ENCODE measurements at places on chromosomes 11 and 22.

DNA sequence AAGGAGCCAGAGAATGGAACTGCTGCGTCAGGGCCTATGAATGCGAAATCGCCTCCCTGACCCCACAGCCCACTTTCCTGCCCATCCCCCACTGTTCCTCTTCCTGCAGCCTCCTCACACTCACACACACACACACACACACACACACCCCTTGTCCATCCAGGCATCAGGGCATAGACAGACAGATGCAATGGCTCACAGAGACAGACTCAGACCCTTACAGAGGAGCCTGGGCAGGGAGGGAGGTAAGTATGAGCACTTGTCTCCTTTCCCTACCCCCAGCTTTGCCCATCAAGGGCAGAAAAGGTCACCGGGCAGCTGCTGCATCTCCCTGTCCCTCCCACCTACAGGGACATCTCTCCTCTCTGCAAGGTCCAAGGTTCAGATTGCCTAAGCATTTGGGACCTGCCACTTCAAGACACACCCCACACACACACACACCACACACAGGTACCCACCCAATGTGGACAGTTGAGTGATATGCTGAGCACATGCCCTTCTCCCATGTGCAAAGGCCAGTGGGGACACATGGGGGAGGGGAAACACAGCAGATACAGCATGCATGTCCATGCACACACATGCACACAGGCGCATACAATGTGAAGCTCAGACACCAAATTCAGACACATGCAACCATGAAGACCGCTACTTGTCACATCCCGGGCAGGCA lies 2.0 kb upstream of the NRXN2 start:
- DNase-seq = no peak

DNA sequence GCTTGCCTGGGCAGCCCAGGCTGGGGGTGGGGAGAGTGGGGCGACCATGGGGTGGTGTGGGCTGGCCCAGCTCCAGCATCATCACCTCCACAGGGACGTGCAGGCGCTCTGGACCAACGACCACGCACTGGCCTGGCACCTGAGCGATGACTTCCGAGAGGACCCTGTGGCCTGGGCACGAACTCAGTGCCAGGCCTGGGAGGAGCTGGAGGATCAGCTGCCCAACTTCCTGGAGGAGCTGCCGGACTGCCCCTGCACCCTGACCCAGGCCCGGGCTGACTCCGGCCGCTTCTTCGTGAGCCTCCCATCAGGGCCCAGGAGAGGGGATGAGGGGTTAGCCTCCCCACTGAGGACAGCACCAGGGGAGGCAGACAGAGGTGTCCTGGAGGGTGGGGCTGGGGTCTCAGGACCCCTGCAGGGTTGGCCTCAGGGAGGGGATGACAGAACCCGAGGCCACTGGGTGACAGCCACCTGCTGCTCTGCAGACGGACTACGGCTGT lies 3.8 kb downstream of the SUSD2 start:
- DNase-seq = no peak

- DNase-seq = no peak
Observed at GRCh38 chr11:119236891-119237290, 30.8 kb downstream of the CBL start.

DNA sequence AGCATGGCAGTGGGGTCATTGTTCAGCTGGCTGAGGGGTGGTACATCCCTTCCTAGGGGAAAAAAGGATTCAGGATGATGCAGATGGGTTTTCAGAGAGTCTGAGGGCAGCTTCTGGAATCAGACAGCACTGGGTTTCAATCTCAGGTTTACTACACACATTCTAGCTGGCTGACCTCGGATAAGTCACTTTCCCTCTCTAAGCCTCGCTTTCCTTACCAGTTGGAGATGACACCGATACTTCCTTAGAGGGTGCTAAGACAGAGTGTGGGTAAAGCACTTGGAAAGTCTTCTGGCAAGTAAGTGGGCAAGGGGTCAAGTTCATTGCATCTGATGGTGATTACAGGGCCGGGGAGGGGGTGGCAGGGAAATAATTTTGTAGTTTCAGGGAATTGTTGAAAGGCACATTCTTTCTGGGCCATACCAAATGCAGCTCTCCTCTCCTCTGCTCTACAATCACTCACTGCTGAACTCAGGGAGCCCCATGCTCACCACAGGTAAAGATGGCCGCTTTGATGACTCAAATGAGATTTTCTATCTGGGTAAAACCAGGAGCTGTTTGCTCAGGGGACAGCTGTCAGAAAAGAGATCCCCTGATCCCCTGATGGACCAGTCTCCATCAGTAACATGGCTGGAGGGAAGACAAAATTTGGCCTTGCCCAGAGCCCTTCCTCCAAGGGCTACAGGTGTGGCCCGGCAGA lies 6.5 kb upstream of the MIAT start:
- DNase-seq = no peak

- no peak for DNase-seq
Observed at GRCh38 chr11:83102834-83103233, 31.1 kb upstream of the RAB30 start.

GRCh38 chr11:2203440-2204259 lies 32.0 kb upstream of the TH start:
- DNase-seq = no peak

DNA sequence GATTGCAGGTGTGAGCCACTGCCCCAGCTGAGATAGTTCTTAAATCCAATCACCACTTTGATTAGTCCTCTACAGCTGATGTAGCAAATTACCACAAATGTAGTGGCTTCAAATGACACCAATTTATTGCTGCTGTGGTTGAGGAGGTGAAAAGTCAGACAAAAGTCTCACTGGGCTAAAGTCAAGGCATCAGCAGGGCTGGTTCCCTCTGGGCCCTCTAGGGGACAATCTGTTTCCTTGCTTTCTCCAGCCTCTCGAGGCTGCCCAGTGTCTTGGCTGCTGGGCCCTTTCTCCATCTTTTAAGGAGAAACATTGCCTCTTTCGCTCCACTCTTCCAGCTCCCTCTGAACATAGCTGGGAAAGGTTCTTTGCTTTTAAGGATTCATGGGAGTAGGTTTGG lies 50.5 kb upstream of the SHANK2 start:
- DNase-seq = no peak

GRCh38 chr11:90124946-90125345 lies 9.5 kb upstream of the NAALAD2 start:
- DNase-seq = no peak

- no peak for DNase-seq
Observed at GRCh38 chr22:33341611-33342010, 283.4 kb upstream of the SYN3 start.

DNA sequence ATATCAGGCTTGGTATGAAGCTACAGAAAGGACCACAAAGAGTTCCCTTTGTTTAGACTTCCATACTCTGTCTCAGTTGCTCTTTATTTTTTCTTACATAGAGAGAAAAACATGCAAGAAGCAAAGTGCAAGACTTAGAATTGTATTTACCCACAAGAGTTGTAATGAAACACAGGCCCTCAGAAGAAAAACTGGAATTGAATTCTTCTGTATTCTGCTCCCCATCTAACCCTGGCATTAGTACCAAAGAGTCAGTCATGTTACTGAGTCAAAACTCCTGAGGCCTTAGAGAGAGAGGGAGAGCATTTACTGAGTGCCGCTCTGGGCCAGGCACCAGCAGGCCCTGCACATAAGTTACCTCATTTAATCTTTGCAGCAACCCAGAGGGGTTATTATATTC lies 43.9 kb upstream of the DLAT start:
- DNase-seq = no peak

DNA sequence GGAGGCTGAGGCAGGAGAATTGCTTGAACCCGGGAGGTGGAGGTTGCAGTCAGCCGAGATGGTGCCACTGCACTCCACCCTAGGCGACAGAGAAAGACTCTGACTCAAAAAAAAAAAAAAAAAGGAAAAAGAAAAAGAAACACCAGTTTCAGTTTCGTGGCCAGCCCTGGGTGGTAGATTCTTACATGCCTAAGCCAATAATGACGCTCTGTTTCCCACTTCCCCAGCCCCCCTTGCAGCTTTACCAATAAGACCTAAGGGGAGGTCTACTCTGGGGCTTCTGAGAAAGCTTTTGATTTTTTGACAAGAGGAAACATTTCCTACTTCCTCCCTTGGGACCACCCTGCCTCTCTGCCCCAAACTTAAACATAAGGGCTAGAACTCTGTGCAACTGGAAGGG lies 30.0 kb upstream of the PTPRJ start:
- peak; percentile 54 for DNase-seq

- DNase-seq = no peak
Observed at GRCh38 chr22:37109242-37109917, at the start of gene TMPRSS6. Gene TMPRSS6, minus strand, starts transcription at chr22:37109713. Its CDS starts 6,296 bp downstream, at chr22:37103417.

- DNase-seq = peak; percentile 98
Observed at GRCh38 chr11:63974259-63975143, at the start of gene COX8A. Gene COX8A, plus strand, starts transcription at chr11:63974620. Its CDS starts 61 bp downstream, at chr11:63974681.

DNA sequence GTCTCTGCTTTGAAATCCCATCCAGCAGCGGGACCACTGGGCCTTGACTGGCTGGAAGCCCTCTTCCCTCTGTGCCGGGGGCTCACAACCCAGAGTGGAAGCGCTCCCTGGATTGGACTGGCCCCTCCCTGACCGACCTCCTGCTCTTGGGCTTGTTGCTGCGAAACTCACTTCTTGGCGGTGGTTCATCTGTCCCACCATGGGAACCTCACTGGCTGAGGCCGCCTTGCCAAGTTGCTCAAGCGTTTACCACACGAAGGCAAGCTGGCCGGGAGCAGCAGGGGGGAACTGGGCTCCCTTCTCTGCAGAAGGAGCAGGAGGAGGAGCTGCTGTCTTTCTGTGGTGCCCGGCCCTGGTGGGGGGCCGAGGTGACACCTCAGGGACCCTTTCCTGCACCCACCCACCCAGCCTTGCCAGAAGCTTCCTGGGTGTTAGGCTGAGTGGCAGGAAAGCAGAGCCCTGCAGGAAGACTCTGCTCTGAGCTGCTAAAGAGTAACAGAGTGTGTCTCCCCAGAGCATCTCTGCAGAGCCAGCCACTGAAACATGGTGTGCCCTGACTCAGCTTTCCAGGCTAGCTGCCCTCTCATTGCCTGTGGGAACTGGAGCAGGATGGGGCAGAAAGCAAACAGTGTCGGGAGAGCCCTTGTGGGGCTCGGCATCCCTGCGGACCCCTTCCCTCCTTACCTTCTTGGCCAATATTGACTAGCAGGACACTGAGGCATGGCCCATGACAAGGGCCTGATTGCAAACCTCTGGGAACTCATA lies 88.5 kb upstream of the ALX4 start:
- no peak for DNase-seq

- no peak for DNase-seq
Observed at GRCh38 chr22:40524392-40525249, 111.9 kb downstream of the MRTFA start.

GRCh38 chr11:61353131-61354067 lies 8.3 kb downstream of the CYB561A3 start:
- no peak for DNase-seq

GRCh38 chr11:100575860-100576717 lies 111.0 kb upstream of the ARHGAP42 start:
- peak; percentile 1 for DNase-seq

- DNase-seq = no peak
Observed at GRCh38 chr22:48906216-48906835, 921.3 kb downstream of the BRD1 start.

- no peak for DNase-seq
Observed at GRCh38 chr22:20232781-20233180, 35.3 kb downstream of the RTN4R start.

GRCh38 chr11:78657441-78657840 lies 82.8 kb upstream of the NARS2 start:
- DNase-seq = no peak

DNA sequence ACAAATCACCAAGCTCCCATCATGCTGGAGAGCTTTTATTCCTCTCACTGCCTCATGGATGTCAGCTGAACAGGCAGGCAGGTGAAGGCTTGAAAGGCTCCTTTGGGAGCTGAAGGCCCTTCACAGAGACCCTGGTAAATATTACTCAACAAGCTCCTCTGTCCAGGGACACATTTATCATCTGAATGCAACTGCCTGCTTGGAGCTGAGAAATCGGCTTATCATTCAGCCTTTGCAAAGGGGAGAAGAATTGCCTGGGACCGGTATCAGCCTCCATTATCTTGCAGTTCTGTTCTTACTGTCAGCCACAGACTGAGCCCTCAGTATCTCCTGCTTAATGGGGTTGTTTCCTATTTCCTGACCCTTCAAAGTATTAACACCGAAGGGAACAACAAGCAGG lies 113.8 kb upstream of the PITPNB start:
- no peak for DNase-seq

DNA sequence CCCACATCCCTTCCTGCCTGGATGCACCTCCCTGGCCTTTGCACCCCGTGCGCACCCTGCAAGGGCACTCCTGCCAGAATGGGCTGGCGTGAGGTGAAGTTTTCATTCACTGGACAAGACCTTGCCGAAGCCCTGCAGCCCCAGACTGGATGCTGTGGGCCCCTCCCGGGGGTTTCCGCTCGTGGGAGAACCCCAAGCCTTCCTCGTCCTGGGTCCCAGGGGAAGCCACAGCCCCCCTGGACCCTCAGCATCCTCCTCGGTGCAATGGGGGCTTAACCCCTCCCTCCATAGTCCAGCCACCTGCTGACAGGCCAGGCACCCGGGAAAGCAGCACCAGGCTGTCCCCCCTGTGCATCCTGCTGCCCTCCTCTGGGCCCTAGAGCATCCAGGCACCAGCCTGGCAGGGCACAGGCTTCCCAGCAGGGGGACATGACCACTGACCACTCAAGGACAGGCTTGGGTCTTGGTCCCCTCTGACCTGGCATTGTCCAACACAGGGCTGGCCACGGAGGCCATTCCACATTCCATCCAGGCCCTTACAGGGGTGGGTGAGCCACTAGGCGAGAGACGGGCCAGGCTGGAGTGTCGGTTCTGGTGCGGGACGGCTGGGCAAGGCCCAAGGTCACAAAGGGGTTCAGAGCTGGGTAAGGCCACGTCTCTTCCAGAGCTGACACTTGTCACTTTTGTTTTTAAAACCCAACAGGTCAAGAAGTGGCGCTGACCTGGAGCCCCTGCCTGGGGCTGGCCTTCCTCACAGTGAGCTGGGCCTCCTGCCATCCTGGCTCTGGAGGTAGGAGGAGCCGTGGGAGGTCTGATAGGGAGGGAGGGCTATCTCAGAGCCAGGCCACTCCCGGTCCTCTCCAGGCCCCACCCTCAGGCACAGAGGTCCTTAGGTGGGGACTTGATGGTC lies 41.5 kb upstream of the PPARA start:
- DNase-seq = no peak

GRCh38 chr11:11636671-11637070 lies 14.9 kb upstream of the GALNT18 start:
- DNase-seq = no peak

DNA sequence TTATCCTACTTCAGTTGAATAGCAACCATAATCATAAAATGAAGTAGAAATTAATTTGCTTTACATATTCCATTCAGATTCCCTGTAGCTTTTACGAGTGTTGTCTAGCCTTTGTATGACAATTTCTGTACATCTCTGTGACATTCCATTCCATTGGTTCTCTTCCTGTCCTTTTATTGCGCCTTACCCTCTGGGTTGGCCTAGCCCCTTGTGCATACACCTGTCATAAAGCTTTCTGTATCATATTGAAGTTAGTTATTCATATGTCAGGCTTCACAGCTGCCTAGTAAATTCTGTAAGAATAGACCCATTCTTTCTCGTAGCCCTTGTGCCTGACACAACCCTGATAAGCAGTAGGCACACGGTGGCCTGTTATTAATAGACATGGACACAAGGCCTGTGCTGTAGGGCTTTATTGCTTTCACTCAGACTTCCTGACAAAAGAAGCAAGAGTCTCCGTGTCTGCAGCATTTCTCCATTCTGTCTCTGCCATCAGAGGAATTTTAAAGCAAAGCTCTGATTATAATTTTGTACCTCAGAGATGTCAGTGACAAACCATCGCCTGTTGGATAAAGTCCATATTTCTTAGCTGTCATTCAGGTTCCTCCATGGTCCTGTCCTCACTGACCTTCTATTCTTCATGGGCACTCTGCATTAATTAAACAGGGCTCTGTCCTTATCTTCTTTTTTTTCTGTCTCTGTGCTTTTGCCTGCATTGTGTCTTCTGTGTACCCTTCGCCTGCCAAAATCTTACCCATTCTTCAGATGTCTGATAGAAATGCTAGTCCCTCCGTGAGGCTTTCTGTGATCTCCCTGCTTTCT lies 49.4 kb downstream of the BID start:
- no peak for DNase-seq
